Osteoblast (primary cell): ENCODE measurements at places on chromosomes 11 and 22.

GRCh38 chr22:31800065-31800464, 46.2 kb downstream of the DEPDC5 start:
- H3K4me3 ChIP-seq: no peak overlapping the region
- no peak for DNase-seq
- H3K4me1 ChIP-seq: no peaks in the 10 kb centered on the region
- no peaks in the 10 kb centered on the region for H3K27me3 ChIP-seq
- H3K27ac ChIP-seq: no peak overlapping the region

GRCh38 chr11:96357794-96358193, 14.8 kb upstream of the MAML2 start:
- no peak overlapping the region for H3K27ac ChIP-seq
- DNase-seq: no peak
- H3K27me3 ChIP-seq: no peaks in the 10 kb centered on the region
- no peaks in the 10 kb centered on the region for H3K4me1 ChIP-seq

GRCh38 chr11:72753341-72754148, 1.3 kb upstream of the ARAP1 start:
- no peaks in the 10 kb centered on the region for H3K36me3 ChIP-seq
- no peak overlapping the region for H3K4me3 ChIP-seq
- H3K27me3 ChIP-seq: no peaks in the 10 kb centered on the region

DNA sequence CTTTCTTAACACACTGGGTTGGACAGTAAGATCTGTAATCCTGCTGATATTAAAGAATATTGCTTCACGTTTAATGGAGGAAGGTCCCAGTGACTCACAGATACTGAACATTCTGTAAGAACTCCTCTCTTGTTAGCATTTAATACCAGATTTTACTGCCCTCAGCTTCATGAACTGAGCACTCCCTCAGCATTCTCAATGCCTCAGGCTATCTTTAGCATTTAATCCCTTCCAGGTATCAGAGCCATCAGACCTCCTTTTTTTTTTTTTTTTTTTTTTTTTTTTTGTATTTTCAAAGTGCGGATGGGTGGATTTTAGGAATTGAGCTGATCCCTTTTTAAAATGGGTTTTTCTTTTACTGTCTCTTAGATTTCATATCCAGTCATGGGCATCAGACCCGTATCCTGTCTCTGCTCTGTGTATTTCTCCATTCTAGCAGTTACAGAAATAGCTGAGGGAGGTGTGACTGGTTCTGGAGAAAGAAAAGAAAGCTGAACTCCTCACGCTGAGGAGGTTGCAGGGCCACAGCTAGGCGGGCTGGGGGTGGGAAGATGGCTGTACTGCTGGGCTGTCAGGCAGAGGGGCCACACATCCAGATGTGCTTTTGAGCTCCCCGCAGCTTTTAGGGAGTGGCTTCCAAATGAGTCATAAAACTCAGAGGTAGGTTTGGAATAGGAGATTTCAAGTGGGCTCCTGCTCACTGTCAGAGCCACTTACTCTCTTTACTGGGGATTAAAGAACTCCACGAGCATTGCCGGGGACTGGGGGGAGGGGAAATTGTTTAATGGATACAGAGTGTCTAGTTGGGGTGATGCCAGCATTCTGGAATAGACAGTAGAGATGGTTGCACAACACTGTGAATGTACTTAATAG, 97.0 kb downstream of the SYT9 start:
- DNase-seq: no peak
- no peak overlapping the region for H3K27ac ChIP-seq
- H3K4me3 ChIP-seq: no peak overlapping the region
- H3K4me1 ChIP-seq: no peaks in the 10 kb centered on the region
